Upper lobe of left lung (tissue), 6 donors: ENCODE measurements at places on chromosomes 4 and X. TPM values are rescaled to one million over a fixed set of nuclear protein-coding genes. Genes with fewer than 3 reads are reported as not detected.

DNA sequence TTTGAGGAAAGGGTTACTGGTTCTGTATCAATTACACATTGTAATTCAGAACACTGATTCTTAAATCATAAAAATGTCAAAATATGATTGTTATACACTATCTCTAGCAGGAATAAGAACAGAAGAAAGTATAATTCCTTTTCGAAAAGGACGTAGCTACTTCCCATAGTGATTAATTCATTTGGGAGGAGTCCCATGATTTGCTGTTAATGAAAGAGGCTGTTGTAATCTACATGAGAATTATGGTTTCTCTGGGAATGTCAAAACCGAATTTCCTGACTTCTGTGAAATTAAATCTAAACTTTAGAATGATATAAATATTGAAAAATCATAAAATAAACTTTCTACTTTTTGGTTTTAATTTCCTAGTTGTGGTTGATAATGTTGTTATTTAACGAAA, 191.1 kb upstream of the ETNPPL start:
- no peak for DNase-seq
- H3K4me1 ChIP-seq, result no peaks in the 10 kb centered on the region
- no peaks in the 10 kb centered on the region for H3K27me3 ChIP-seq
- no peaks in the 10 kb centered on the region for H3K36me3 ChIP-seq
- H3K4me3 ChIP-seq, result no peak overlapping the region

- no peak overlapping the region for H3K4me3 ChIP-seq
- no peak for DNase-seq
- H3K27ac ChIP-seq, result no peak overlapping the region
- H3K27me3 ChIP-seq, result no peaks in the 10 kb centered on the region
- no peaks in the 10 kb centered on the region for H3K36me3 ChIP-seq
- peaks cover 14% of the 10 kb centered on the region for H3K4me1 ChIP-seq
These were observed 276.2 kb upstream of the KLF3 start for GRCh38 chr4:38387819-38388218.

DNA sequence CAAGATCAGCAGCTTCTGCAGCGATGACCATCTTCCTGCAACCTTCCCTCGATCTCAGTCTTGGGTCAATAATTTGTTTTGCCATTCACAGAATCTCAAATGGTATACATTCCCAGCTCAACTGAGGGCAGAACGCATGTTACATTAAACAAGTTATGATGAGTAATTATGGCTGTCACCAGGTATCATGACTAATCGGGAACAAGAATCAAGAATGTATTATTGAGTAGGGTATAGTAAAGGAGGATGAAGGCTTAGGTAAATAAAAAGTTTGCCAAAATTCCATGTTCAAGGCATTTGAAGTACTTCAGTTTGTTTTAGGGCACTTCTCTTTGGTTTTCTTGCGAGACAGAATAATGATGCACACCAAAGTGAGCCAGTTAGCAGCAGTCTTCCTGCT, 194.1 kb downstream of the SH2D1A start:
- no peak overlapping the region for H3K27ac ChIP-seq
- DNase-seq, result no peak
- no peaks in the 10 kb centered on the region for H3K4me1 ChIP-seq
- no peak overlapping the region for H3K4me3 ChIP-seq
- no peaks in the 10 kb centered on the region for H3K36me3 ChIP-seq

- H3K27me3 ChIP-seq, result no peaks in the 10 kb centered on the region
- H3K27ac ChIP-seq, result no peak overlapping the region
- H3K4me3 ChIP-seq, result no peak overlapping the region
- H3K36me3 ChIP-seq, result no peaks in the 10 kb centered on the region
These were observed 359.3 kb downstream of the GRXCR1 start for GRCh38 chr4:43251841-43252240.

- DNase-seq, result no peak
- no peak overlapping the region for H3K27ac ChIP-seq
- H3K36me3 ChIP-seq, result no peaks in the 10 kb centered on the region
These were observed 45.4 kb downstream of the ADRA2C start for GRCh38 chr4:3811621-3812020.

Gene BRS3
- not detected for total RNA-seq
